Hematopoietic multipotent progenitor cell treated with erythropoietin and hydrocortisone succinate and interleukin-3 and kit ligand, for 4 days (in vitro differentiated cells): ENCODE measurements at places on chromosomes 3 and 15.

DNA sequence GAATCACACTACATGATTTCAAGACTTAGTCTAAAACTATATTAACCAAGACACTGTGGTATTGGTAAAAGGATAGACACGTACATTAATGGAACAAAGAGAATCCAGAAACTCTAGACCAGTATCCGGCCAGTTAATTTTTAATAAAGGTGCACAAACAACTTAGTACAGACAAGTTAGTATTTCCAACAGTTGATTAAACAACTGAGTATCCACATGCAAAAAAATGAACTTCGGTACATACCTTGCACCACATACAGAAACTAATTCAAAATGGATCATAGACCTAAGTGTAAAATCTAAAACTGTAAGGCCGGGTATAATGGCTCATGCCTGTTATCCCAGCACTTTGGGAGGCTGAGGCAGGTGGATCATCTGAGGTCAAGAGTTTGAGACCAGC, 46.6 kb upstream of the DUSP7 start:
- no peak for DNase-seq

- DNase-seq = no peak
These were observed 117.8 kb upstream of the PRICKLE2 start for GRCh38 chr3:64342940-64343688.

DNA sequence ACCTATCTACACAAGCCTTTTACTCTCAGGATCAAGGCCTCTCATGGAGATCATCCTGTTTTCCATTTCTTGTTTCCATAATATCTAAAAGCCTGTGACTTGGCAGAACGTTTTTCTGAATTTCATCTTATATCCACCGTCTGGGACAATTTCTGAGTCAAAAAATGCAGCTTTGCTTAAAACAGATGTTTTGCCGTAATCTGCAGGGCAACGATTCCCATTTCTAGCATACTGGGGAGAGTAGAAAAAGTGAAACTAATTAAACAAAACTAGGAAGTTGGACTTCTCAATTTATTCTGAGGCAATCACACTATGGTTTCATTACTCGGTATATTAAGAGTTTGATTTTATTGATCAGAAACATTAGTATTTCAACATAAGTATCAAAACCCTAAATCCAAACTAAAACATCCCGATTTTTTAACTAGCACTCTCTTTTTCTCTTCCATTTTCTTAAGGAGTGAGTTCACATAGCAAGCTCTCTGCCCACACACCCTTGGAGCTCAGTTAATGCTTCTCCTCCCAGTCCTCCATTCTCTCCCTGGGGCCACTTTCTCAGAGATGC, 33.6 kb downstream of the SPATA12 start:
- no peak for DNase-seq

DNA sequence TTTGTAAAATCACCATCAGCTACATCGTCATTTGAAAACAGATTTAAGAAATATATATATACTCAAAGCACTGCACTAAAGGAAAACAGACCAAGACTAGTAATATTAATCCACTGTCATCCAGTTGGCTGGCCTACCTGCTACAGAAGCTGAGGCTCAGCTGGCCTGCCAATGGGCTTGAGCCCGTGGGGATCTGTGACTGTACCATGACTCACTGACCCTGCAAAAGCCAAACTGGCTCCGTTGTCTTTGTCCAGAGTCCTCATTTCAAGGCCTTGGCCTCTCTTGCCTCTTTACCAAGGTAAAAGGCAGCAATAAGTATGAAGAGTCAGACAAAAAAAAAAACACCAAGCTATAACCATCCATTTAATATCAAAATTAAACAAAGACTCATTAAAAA, 463.5 kb upstream of the RASGRP1 start:
- DNase-seq = no peak

GRCh38 chr3:31815631-31816440, 165.2 kb downstream of the OSBPL10 start:
- no peak for DNase-seq

DNA sequence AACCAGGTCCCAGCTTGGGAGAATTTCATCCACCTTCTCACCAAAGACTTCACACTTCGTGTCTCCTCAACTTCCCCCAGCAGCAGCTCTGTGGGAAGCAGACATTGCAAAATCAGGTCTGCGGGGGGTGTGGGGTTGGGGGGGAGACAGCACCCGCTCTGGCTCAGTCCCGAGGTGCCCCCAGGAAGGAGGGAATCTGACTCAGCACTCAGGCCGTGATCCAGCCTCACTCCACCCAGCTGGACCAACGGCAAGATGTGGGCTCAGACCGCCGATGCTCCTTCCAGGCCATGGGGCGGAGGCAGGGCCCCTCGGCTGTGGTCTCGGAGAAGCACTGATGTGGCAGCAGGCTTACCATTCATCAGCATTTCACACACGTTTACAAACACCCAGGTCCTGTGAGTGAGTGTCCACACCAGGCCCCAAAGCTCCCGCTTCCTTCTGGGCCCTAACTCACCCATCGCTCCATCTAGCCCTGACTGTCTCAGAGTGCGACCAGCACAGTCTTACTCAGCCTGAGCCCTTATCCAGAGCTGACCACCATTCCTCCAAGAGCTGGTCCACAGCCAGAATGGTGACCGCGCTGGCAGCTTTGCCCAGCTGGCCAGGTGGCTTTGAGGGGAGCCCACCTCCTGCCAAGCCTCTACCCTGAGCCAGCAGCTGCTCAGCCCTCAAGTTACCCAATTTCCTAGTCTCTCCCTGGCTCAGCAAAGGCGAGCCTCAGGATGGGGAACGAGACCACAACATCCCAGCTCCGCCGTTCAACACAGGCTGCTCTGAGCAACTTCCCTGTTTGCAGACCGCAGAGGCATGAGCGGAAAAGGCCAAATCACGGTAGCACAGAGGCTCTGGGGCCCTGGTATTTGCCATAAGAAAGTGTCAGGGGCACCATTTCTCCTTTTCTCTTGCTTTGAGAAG, 3.3 kb downstream of the STAB1 start:
- DNase-seq = peak; percentile 94

DNA sequence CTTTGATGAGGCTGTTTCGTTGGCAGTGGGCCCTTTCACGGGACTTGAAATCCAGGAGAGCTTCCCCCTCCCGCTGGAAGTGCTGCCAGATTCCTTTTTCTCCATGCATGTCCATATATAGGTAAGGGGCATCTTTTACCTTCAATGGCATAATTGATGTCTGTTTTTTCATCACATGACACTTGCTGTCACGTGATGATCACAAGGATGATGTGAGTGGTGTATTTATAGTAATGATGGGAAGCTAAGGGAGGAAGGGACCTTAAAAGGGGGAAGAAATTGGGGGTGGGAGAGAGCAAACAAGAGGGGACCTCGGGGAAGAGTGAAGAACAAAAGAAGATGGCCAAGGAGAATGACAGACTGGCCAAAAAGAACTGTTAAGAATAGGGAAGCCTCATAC, 11.3 kb upstream of the SUSD5 start:
- no peak for DNase-seq

- DNase-seq = peak; percentile 39
These were observed 40.8 kb downstream of the TM4SF18 start for GRCh38 chr3:149292666-149293065.

DNA sequence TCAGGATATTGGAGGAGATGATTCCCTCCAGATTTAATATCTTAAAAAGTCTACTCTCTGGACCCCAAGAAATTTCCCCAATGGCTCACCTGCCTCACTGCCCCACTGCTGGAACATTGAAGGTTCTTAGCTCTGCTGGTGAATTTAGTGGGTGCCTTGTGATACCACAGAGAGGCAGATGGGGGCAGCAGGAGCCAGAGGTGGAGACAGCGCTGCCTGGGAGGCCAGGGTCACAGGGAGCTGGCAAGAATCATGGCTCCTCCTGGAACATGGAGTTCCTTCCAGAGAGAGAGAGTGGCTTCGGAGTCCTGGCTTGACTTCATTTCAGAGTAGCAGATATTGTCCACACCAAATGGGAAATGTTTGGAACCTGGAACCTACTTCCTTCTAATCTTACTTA, 263.5 kb upstream of the CFAP20DC start:
- DNase-seq = peak; percentile 56

GRCh38 chr3:194189243-194189791, 53.4 kb downstream of the HES1 start:
- DNase-seq = no peak

GRCh38 chr3:63354160-63354559, 76.1 kb downstream of the SYNPR start:
- DNase-seq = no peak

GRCh38 chr3:16849795-16850194, 35.0 kb upstream of the PLCL2 start:
- DNase-seq = peak; percentile 50

DNA sequence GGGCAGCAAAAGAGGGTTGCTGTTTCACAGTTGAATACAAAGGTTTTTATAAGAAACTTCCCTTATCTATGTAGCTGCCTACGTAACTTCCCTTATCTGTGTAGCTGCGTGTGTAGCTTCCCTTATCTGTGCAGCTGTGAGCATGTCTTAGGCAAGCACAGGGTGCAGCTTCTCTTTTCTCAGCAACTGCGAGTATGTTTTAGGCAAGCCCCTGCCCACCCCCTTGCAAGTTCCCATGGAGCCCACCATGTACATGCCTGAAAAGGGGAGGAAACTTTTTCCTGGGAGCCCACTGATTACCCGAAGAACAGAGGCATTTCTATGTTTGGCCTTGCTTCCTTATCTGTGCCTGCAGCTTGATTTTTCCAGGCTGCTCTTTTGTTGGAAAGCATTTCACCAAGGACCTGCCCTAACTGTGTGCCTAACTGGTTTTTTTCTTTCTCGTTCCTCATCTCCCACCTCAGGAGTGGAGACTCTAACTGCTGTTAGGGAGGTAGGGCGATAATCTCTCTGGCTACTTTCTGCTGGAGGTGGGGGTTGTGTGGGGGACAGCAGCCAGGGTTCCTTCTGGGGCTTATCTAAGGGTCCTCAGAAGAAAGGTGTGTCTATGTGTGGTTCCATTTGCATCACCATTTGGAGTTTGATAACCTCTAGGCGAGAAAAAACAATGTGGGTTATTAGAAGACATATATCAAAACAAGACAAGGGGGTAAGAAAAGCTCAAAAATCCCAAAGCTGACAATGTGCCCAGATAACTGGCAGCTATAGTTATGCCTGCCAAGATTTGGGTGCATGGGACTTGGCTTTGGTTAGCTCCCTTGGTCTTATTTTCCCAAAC, 26.0 kb downstream of the SORD start:
- peak; percentile 96 for DNase-seq

- peak; percentile 35 for DNase-seq
These were observed 5.2 kb upstream of the SIN3A start for GRCh38 chr15:75456710-75457109.

- no peak for DNase-seq
These were observed 839.0 kb downstream of the TUSC7 start for GRCh38 chr3:117548600-117548999.

DNA sequence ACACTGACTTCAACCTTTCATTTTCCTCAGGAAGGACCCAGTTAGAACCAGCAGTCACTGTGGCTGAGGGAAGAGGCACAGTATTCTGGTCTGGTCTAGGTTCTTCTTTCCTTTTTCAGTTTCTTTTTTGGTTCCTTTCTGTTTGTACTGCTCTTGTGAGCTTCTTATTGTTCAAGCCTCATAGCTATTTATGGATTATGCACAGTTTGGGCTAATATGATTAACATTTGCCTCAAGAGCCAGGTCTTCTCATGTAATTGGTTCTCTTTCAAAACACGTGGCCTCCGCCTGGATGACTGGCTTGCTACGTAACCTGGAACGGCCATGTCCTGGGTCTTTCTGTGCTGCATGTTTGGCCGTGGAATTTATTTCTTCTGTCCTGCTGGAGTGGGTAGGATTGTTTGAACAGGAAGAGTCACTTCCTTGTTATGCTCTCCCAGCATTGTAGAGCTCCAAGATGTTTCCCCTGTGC, 43.3 kb downstream of the RBMS3 start:
- DNase-seq = no peak

DNA sequence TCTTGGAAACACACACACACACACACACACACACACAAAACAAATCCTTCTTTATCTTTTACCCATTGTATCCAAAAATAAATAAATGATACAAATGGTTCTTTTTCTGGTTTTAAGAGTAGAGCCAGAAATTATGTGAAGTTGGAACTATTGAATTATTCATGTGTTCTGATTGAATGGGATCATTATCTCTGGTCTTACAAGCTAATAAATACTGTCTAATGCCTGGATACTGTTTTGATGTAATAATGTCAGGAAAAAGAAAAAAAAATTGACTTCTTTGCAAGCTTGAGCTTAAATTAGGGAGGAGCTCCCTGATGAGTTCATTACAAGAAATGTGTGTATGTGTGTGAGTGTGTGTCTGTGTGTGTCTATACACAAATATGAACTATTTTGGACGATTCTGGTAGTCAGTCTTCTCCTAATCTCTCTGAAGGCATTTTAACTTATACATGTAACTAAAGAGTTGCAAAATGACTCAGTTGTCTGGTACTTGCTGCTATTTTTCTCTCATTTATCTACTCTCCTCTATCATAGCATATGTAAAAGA, 507.2 kb upstream of the AGTR1 start:
- no peak for DNase-seq

- no peak for DNase-seq
These were observed 14.6 kb upstream of the LMOD3 start for GRCh38 chr3:69137005-69137404.

DNA sequence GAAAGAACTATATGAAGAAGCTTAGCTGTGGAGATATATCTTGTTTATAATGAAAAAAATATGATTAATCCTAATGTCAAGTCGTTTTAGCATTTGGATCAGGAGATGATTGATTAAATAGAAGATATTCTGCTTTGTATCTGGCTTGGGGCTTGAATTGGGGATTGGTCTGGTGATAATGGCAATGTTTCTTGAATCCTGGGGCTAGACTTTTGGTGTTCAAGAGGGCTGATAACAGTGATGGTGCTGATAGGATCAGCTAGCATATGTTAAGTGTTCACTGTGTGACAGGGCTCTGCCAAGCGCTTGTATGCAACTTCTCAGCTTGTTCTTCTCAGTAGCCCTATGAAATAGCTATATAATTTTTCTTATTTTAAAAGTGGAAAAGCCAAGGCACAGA, 20.2 kb downstream of the CNOT10 start:
- DNase-seq = peak; percentile 36
